ENCODE measurements at places on chromosomes 16 and 17.

DNA sequence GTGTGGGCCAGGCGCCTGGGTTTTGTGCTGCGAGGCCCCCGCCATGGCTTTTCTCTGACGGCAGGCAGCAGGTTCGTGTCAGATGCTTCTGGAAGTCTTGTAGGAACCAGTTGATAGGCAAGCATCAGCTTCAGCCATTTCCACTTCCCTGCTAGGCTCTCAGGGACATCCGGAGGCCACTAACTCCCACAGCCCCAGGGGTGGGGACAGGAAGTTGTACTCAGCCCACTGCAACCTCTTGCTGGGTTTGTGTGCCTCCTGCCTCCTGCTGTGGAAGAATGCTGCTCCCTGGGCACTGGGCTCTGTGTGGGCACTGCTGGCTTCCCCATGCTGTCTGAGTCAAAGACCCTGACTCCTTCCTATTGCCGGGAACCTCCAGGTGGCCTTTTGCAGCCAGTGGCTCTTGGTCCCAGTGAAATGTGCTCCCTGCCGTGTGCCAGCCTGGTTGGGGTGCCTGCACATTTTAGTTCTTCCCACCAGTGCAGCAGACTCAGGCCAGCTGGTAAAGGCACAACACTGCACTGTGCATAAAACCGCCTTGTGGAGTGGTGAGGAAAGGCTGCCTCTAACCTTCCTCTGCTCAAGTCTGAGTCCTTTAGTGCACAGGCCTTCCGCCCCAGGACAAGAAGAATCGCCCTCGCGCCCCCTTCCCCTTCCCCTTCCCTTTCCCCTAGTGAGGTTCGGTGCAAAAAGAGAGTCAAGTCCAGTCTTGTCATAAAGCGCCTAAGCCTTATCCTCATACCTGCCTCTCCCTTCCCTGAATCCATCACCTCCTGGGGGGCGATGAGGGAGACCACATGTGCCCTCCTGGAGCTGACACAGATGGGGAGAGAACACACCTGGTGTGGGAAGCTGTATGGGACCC lies 16.6 kb downstream of the LDHD start:
- no peak for DNase-seq

GRCh38 chr17:77429369-77429968 lies 288.7 kb downstream of the SEC14L1 start:
- no peak for DNase-seq

GRCh38 chr17:55717898-55718735 lies 4.5 kb downstream of the TMEM100 start:
- DNase-seq = peak; percentile 17

DNA sequence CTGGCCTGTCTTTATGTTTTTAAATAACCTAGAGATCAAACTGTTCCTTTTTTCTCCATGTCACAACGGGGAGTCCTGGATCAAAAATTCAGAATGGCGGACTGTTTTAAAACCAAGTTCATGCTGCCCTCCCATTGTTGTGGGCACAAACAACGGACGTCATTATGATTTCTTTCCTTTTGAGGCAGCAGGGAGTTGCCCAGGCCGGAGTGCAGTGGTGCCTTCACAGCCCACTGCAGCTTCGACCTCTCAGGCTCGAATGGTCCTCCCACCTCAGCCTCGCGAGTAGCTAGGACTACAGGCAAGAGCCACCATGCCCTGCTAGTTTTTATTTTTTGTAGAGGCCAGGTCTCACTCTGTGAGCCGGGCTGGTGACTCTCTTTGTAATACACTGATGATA lies 26.5 kb downstream of the NDE1 start:
- DNase-seq = no peak

DNA sequence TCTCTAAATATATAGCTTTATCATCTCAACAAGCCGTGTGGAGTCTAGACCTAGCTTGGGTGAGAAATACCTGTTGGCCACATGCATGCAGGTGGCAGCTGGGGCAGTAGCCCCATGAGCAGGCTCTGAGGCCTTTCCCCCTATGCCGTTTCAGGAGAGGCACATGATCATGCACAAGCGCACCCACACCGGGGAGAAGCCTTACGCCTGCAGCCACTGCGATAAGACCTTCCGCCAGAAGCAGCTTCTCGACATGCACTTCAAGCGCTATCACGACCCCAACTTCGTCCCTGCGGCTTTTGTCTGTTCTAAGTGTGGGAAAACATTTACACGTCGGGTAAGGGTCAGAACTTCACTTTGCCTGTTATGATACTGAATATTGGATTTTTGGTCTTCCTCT lies 16.7 kb upstream of the CARMIL2 start:
- no peak for DNase-seq

- DNase-seq = no peak
These were observed 42.3 kb upstream of the NKD1 start for GRCh38 chr16:50505714-50506542.

- DNase-seq = no peak
These were observed 52.4 kb upstream of the ENDOV start for GRCh38 chr17:80362428-80363119.

DNA sequence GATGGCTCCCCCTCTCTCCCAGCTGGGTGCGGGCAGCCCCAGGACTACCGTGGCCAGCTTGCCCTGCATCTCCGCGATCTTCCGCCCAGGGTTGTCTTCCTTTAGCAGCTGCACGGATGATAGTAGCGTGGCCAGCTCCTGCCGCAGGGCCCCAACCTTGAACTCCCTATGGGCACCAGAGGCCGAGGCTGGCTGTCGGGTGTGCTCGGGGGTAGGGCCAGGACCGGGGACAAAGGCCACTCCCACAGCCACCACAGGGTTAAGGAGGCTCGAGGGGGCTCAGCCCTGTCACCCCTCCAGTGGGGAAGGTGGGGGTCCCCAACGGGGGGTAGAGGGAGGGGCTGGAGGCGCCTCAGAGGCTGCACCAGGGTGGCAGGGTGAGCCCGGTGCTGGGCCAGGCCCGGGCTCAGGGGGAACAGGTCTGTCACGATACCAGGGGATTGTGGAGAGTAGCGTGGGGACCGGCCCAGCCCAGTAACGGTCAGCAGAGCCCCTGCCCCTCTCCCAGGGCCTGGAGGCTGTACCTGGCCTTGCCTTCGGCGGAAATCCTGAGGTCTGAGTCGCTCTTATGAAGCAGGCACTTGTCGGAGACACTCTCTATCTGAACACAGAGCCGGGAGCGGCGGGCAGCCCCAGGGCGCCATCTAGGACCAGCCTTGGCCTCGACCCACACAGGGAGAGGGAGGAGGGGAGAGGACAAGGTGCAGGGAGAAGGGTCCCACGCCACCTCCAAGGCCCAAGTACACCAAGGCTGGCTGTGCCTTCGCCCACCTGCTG lies 5.2 kb downstream of the PERCC1 start:
- DNase-seq = peak; percentile 79

DNA sequence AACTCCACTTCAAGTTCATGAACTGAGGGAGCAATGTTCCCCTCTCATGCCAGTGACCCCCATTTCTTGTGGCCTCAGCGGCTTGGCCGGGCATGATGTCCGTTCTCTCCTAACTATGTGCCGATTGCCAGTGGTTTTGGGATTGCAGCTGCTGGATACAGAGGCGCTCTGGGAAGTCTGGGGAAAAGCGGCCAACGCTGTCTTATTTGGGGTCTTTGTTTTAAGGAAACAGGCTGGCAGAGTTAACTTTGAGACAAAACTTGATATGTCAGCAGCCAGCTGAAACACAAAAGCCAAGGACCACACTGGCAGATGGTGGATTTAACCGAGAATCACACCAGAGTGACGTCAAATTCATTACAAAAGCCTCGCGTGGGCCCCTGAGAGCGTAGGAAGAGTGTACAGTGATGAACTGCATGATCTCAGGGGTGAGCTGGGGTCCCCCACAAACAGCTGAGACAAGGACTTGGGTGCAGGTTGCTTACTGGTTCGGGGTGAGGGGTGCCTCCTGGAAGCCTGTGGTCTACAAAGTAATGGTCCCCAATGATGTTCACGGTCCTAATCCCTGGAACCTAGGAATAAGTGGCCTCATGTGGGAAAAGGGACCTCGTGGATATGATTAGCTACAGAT lies 180.4 kb downstream of the IRF8 start:
- DNase-seq = no peak

DNA sequence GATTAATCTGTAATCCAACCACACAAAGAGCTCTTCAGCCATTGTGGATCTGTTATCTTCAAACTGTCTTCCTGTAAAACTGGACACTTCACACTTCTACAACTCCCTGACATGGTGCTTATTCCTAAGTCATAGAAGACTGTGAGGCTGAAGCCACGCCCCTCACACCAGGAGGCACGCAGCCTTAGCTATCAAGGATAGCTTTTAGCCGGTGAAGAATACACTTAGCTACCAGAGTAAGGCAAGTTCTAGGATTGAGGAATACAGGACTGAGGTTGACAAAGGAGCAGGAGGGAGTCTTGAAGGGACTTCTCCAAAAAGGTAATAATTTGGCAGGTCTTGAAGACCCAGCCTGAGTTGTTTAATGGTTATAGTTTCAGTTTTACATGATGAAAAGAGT lies 79.8 kb upstream of the GAS7 start:
- no peak for DNase-seq

- DNase-seq = peak; percentile 65
These were observed 8.9 kb upstream of the C16orf74 start for GRCh38 chr16:85759631-85760419.

GRCh38 chr17:42307362-42307927 lies 19.1 kb downstream of the STAT5A start:
- DNase-seq = no peak

DNA sequence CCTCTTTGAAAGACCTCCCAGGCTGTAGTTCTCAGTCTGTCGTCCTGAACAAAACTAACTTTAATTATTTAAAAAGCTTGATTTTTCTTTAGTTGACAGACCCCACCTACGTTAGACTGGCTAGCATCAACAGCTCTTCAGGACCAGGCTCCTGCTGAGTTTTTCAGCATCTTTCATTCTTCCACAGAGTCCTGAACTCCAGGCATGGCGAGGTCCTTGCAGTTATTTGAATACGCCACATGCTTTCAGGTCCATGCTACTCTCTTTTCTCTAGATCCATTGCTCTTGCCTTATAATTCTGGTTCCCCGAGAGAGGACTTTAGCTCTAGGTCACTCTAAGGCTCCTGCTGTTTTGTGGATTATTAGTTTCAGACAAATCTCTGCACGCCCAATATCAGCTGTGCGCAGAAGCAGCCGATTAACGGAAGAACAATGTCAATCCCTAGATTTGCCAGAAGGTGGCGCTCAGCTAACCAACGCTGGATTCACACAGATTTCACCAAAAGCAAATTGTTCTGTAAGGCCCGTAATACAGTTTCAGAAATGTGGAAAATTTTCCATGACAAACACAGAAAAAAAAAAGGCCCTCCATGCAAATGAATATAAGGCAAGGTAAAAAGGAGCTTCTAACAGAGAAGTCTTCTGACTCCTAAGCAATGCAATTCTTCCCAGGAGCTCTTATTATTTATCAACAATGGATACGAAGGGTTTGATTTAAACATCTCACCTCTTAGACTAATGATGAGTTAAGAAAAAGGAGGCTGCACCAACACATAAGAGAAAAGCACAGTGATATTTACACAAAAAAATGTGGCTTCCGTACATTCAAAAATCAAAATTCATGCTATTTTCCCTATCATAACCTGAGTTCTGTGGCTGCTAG lies 33.5 kb upstream of the BCO1 start:
- DNase-seq = peak; percentile 65

Data from HuH-7 (cell line).